ENCODE measurements at places on chromosomes 1 and 21.

GRCh38 chr1:206098242-206098919, 18.8 kb downstream of the AVPR1B start:
- H3K27ac ChIP-seq = no peak overlapping the region
- no peaks in the 10 kb centered on the region for H3K36me3 ChIP-seq
- no peak overlapping the region for H3K4me3 ChIP-seq
- DNase-seq = no peak

DNA sequence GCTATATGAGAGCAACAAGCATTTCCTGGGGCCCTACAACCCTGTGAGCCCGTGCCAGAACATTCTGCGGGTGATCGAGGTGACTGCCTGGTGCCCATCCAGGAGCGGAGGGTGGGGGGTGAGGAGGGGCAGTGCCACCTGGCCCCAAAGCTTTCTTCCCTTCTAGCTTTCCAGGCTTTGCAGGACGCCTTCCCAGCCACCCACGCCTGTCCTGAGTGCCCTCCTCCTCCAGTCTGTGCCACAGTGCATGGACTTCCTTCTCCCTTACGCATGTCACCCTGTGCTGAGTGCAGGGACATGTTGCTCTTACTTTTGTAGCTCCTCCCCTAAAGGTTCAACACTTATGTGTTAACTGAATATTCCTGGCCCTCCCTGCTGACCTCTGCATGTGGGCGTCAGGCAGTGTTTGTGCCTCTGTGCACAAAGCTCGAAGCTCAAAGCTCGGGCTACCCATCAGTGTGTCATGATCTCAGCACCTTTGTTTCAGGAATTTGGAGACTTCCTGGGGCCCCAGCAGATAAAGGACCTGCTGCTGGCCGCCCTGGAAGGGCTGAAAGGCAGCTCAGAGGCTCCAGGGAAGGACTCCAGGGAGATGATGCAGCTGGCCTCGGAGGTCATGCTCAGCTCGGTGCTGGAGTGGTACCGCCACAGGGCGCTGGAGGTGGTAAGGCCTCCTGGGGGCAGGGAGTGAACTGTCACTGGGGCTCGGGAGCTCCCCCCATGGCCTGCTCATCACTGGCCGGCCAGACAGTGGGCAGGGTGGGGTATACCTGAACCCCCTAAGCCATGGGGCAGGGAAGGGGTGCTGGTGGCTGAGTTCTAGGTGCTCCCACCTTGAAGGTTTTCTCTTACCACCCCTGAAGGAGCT, 36.7 kb upstream of the TTC4 start:
- DNase-seq = no peak
- no peaks in the 10 kb centered on the region for H3K4me1 ChIP-seq
- H3K27ac ChIP-seq = no peak overlapping the region
- peaks cover 24% of the 10 kb centered on the region for H3K27me3 ChIP-seq
- H3K36me3 ChIP-seq = no peaks in the 10 kb centered on the region

DNA sequence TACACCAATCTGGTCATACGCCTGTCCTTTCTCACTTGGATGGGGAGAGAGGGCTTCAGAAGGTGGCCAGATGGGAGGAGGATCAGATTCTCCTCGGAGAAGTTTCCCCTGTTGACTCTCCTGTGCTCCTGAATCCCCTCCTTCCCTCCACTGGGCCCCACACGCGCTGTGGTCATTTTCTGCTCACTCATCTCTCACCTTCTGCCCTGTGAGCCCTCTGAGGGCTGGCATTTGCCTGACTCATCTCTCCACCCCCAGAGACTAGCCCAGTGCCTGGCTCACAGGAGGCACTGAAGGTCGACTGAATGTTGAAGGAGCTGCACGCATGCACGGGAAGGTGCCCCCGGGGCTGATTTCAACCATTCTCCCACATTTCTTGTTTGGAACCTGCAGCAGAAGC, 14.2 kb downstream of the ABCA4 start:
- no peaks in the 10 kb centered on the region for H3K27me3 ChIP-seq
- H3K4me3 ChIP-seq = no peak overlapping the region
- no peak overlapping the region for H3K27ac ChIP-seq
- no peaks in the 10 kb centered on the region for H3K36me3 ChIP-seq
- no peak for DNase-seq

DNA sequence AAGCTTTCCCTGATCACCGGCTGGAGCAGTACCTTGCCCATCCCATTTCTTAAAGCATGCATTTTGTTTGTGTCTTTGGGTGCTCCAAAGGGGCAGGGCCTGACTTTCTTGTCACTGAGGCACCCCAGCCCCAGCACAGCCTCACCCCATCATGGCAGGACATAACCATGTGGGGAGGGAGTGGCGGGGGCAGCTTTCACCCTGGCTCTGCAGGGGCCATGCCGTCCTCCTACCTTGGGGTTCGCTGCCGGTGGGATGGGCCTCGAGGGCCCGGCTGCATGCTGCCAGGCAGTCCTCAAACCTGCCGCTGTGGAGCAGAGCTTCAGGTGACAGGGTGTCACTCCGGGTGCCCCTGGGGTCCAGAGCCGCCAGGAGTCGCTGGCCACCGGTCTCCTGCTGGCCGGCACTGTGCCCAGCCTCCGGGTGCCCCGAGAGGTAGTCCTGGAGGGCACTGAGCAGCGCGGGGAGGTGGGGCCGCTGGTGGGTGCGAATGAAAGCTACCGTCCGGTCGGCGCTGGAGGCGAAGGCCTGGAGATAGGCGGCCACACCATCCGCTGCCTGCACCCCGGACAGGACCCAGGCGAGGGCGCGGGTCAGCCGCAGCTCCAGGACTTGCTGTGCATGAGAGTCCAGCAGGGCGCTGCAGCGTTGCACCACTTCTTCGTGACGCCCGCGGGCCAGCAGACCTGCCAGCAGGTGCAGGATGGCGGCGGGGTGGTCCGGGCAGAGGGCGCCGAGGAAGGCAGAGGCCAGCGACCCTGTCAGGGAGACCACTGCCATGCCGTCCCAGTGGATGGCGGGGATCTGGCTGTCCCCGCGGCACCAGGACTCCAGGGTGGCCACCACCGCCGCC, 1.5 kb downstream of the TTC34 start:
- DNase-seq = peak; percentile 85
- H3K27me3 ChIP-seq = no peaks in the 10 kb centered on the region

DNA sequence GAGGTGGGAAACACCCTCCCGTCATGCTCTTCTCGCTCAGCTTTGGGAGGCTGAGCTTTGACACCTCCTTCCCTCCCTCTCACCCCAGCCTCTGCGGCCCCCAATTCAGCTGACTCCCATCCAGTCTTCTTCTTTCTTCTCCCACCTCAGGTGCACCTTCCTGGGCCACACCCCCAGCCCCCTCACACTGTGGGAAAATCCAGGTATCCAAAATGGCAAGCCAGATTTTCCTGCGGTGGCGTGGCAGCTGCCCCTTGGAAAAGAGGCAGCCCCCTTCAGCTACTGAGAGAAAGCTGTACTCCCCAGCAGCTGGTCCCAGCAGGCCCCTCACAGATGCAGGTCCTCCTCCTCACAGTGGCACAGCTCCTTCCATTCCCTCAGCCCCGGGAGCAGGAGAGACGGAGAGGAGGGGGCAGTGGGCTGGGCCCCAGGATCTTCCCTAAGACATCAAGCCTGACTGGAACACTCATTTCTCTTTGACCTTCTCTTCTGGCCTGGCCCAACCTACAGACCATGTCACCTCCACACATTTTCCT, 61.6 kb downstream of the OPTC start:
- peak overlapping the region; percentile 34 for H3K4me3 ChIP-seq
- no peaks in the 10 kb centered on the region for H3K36me3 ChIP-seq
- H3K4me1 ChIP-seq = peaks cover 48% of the 10 kb centered on the region
- no peak for DNase-seq

DNA sequence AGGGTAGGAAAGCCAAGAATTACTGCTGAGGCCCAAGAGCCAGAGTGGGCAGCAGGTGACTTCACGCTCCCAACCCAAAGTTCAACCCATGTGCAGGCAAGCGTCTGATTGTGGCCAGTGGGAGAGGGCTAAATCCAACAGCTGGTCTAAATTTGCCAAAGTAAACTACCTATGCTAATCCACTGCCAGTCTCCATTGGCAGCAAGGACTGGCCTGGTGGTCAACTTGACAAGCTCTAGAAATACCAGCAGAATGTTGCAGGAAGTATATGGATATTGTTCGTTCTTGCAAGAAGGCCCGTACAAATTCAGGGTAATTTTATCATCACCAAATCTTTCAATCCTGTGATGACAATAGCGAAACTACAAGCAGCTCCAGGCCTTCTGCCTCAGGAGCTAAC, 1.5 kb downstream of the TMEM63A start:
- peak overlapping the region; percentile 99 for H3K4me3 ChIP-seq
- H3K36me3 ChIP-seq = peaks cover 7% of the 10 kb centered on the region
- peak; percentile 77 for DNase-seq
